AG08396 (cell line): ENCODE measurements at places on chromosomes 3 and 15.
A peak's percentile ranks its signal among the peaks of the same experiment; 100 is the strongest.

GRCh38 chr15:70077188-70078147 lies 20.2 kb downstream of the TLE3 start:
- DNase-seq, result no peak

GRCh38 chr3:192091831-192092230 lies 630.9 kb downstream of the PYDC2 start:
- no peak for DNase-seq

- peak; percentile 24 for DNase-seq
These were observed 71.2 kb upstream of the C3orf80 start for GRCh38 chr3:160154033-160154432.

GRCh38 chr3:160886421-160886820 lies 130.4 kb downstream of the PPM1L start:
- DNase-seq, result no peak

DNA sequence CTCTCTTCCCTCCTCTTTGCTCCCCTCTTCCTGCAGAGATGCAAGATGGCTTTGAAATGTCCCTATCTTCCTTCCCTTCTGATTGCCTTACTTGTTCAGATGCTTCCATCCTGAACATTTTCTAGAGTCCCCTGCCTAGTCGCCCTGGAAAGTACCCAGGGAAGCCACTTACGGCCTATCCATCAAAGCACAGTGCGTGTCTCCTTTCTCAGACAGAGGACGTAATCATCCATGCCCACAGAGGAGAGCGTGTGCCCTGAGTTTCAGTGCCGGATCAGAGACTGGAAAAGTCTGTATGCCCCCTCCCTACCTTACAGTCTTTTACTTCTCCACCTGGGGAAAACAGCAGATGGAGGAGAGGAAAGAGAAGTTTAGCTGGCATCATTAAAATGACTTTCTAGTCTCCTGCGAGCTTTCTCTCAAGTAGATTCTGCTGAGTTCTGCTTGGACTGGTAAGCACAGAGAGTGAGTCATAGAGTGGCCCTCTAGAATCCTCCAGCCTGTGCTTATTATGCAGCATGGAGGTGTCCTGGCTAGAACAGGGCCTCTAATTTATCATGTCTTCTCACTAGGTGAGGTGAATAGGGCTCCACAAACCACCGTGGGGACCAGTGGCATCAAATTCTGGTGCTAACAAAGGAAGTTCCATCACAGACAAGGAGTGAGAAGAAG lies 114.6 kb downstream of the SLCO3A1 start:
- peak; percentile 21 for DNase-seq

- DNase-seq, result no peak
These were observed 25.2 kb downstream of the TMEM202 start for GRCh38 chr15:72423256-72423655.

- DNase-seq, result no peak
These were observed 13.2 kb downstream of the ISG20 start for GRCh38 chr15:88651971-88652370.

- DNase-seq, result no peak
These were observed 7.9 kb downstream of the RBP2 start for GRCh38 chr3:139468399-139468798.

- DNase-seq, result no peak
These were observed 24.7 kb downstream of the CHST14 start for GRCh38 chr15:40495516-40495915.

DNA sequence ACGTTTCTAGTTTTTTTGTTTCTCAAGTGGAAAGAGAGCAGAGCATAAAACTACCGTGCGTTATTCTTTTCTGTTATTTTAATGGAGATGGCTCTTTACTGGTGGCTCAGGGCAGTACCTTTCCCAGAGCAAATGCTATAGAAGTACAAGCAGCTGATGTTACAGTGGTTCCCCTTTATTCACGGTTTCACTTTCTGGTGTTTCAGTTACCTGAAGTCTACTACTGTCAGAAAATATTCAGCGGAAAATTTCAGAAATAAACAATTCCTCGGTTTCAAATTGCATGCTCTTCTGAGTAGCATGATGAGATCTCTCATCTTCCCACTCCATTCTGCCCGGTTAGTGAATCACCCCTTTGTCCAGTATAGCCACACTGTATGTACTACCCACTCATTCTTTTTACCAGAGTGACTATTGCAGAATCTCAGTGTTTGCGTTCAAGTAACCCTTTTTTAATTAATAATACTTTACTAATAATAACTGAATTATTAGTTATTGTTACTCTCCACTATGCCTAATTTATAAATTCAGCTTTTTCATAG lies 597.5 kb upstream of the ROBO2 start:
- no peak for DNase-seq

- no peak for DNase-seq
These were observed 181.6 kb upstream of the RASGRP1 start for GRCh38 chr15:38746211-38746610.

DNA sequence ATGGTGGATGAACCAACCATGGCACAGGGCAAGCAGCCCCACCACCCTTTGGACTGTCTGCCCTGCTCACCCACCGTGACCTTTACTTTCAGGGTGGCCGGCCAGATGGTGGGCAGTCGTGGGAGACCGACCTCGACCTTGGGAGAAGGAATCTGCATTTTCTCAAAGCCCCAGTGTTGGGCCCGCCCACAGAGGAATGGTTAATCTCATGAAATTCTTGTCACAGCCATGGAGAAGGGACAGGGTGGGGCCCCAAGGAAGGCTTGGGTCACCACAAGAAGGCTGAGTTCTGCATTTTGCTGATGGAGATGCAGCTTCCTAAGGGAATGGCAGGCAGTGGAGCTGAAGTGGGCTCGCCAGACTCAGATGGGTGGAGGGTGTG lies 2.9 kb downstream of the PLXND1 start:
- no peak for DNase-seq

- DNase-seq, result no peak
These were observed 194.6 kb downstream of the GABRG3 start for GRCh38 chr15:27165590-27165989.

GRCh38 chr3:143135150-143135549 lies 15.6 kb downstream of the CHST2 start:
- DNase-seq, result peak; percentile 89

DNA sequence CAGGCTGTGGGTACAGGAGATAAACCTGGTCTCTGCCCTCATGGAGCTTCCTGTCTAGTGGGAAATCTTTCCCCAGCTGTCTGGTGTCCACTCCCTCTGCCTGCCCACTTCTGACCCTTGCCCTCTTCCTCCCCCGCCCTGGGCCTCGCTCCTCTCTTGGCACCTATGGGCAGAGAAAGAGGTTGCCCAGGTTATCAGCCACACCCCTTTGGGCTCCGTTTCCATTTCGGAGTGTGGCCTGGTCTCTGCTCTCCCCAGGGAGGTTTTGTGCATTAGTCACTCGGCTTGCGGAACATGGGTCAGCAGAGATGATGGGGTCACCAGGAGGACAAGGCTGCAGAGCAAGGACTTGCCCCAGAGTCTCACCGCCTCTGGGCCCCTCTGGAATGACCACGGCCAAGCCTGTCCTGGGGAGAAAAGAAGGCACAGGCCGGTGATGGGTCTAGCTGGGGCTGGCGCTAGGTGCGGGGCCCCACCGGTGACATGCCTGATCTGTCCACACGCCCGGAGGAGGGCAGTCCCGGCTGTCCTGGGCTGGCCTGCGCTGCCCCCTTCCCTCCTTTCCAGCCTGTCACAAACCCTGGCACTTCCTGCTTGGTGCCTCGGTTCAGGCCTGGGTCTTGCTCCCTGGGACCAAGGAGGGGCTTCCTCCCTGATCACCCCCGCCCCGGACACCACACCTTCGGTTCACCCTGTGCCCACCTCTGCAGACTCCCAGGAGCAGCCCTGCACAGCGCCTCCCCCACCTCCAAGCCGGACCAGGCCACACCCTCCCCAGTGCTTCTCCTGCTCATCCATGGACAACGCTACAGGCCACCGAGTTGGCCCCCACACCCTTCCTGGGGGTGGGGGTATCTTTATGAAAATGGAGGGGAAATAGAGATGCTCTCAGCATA lies 35.6 kb upstream of the MUC4 start:
- peak; percentile 67 for DNase-seq

DNA sequence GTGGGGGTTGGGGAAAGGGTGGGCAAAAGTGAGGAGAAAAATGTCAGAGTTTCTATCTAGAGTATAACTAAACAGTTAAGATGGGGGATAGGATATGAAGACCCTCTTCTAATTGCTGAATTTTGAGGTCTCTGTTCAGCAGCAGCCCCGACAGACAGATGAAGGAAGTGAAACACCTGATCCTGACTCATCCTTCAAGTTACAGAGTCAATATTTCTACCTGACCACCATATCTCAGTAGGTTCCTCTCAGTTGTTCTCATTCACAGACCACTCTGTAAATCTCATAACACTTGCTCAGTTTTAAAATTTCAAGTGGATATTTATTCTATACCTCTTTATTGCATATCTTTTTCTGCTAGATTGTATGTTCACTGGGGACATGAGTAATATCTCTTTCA lies 69.5 kb downstream of the CCDC54 start:
- no peak for DNase-seq

DNA sequence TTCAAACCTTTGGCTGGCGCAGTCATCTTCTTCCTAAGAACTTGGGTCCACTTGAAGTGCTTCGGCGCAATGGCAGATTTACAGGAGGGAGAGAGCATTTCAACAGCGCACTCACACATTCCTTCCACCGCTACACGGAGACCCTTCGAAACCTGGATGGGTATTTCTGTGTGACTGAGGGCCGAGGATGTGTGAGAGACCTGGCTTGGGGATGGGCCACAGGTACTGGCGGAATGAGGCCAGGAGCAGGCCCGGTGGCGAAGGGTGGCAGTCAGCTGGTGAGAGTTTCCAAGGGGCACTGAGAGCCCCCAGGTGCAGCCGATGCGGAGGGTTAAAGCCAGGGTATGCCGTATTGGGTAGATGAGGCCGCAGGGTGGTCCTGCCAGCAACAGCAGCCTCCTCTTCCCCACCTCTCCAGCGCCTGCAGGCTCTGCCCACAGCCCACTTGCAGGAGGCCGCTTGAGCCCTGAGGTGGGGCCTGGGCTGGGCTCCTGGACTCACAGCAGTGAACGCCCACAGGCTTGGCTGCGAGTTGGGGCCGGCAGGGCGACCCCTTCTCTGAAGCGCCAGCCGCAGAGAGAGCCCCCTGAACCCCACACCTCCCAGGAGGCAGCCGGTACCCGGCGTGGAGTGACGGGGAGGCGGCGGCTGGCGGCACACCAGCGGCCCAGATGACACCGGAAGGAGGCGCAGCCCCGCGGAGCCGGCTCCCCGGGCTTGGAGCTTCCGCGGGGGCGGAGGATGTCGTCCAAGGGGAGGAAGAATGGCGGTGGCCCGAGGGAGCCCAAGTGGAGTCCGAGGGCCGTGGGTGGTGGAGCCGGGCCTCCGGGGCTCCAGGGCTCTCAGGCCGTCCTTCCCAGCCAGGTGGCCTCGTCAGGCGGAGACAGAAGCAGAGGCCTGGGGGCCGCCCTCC lies 166.5 kb downstream of the NSMCE3 start:
- peak; percentile 70 for DNase-seq

DNA sequence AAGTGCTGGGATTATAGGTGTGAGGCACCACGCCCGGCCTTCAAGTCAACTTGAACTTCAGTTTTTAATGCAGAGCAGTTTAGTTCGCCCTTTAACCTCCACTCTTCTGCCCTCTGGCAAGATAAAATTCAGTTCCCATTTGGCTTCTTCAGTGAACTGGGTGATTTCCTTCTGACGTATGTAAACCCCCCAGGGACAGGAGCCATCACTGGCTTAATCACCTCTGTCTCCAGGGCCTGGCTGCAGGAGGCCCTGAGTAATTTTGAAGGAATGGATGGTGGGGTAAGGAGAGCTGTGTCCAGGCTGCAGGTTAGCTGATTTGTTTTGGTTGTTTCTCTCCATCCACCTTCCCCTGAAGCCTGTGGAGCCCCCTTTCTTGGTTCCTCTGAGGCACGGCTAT lies 11.9 kb downstream of the MCM2 start:
- DNase-seq, result no peak

GRCh38 chr3:152922554-152922953 lies 87.6 kb downstream of the P2RY1 start:
- DNase-seq, result no peak

DNA sequence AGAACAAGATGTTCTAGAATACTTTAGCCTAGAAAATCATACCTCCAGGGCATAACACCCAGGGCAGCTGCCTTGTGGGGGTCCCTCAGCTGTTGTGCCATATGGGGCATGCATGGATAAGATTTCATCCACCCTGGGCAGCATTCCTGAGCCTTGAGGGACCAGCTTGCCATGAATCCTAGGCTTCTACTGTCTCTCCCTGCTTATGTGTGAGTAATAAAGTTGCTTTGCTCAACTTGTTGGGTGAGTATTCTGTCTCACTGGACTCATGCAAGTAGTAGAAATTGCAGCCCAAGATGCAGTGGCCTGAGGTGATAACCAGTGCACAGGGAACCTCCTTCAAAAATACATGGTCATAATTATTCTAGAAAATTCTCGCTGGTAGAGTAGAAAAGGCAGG lies 52.1 kb upstream of the EPHB1 start:
- DNase-seq, result no peak

- DNase-seq, result no peak
These were observed 324.0 kb upstream of the SLCO3A1 start for GRCh38 chr15:91529534-91529933.

GRCh38 chr3:54875596-54876268 lies 52.1 kb downstream of the LRTM1 start:
- DNase-seq, result no peak

DNA sequence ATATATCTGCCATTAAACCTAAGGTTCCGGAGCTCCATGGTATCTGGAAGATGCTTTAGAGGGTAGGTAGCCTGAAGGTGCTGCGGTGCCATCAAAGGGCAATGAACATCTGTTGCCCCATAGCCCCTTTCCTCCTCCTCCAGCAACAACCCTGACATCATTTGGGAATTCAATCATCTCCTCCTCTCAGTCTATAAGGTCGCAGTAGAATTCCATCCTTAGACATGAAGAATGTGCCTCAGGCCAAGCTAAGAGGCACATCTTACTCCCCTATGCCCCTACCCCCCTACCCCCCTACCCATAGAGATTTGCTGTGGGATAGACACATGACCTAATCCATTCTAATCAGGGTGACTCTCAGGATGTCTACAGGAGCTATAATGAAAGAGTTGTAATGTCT lies 1099.7 kb upstream of the CFAP20DC start:
- no peak for DNase-seq

GRCh38 chr15:54660356-54660755 lies 536.4 kb downstream of the RSL24D1 start:
- no peak for DNase-seq

DNA sequence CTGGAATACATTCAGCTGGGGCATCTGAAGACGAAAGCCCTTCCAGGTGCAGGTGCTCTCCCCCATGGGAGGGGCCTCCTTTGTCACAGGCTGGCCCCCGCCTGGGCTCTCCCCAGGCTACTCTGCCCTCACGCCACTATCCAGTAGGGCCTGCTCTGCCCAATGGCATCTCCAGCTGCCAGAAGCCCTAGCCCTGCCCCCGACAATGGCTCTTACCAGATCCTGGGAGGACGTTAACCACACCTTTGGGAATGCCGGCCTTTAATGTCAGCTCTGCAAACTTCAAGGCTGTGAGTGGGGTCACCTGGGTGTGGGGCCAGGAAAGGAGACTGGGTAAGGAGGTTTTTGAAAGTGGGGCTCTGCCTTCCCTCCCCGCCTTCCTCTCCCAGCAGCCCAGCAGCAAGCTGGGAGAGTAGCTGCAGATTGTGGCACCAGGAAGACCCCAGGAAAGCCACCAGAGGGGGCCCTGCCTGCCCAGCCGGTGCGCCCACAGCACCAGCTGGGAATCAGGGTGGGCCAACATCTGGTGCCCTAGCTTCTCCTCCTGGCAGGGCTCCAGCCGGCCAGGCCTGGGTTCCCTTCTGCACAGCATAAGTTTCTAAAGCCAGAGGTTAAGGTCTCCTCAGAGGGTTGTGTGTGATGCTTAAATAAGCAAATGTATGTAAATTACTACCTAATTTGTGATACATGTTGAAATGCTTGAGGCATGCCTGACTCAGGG lies 40.4 kb upstream of the SLC41A3 start:
- no peak for DNase-seq

GRCh38 chr3:18412684-18413083 lies 12.5 kb downstream of the SATB1 start:
- DNase-seq, result no peak

- DNase-seq, result no peak
These were observed 243.5 kb upstream of the DCBLD2 start for GRCh38 chr3:99145031-99145430.
